ENCODE measurements at places on chromosomes 12 and 14.
A peak's percentile ranks its signal among the peaks of the same experiment; 100 is the strongest.

- no peak for DNase-seq
Measured at GRCh38 chr12:132263061-132263360, 66.4 kb downstream of the GALNT9 start.

DNA sequence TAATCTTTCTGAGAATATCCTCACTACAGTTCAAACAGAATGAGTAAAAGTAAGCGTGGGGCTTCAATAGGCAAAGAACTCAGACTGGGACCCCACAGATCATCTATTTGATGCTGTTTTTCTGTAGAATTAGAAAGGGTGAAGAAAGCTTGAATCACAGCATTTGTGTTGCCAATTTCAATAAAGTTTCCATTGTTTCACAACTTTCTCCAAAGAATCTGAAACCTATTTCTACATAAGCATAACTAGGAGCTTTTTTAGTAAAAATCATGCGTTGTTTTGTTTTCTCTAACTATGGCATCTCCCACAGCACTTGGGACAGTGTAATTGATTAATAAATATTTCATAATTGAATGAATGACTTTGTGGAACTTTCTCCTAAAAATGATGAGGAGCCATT, 16.7 kb upstream of the NEDD1 start:
- no peak for DNase-seq

DNA sequence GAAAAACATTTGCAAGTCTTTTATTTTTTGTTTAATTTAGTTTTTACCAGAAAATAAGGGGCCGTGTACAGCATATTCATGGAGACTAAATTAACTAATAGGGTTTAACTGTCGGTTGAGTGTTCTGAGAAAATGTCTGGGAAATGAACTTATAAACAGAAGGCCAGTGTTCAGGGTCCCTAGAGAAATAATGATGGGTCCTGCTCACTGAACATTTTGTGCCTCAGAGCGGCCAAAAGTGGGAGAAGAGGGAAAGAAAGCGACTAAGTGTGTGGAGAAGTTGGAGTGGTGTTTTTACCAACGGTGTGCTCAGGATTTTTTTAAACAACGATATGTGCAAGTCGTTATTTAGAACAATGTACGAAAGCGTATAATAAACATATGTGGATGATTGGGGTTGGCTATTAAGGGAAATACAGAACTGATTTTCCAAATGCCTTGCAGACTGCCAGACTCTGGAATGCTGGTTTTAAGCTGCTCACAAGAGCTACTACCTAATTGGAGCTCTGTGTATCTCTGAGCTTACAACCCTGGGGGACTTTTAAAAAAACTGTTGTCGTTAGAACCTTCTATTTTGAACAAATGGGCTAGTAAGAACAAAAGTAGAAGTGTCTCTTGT, 166.7 kb downstream of the SLC38A4 start:
- DNase-seq, result no peak

- DNase-seq, result no peak
Measured at GRCh38 chr14:27370775-27371174, 772.9 kb upstream of the NOVA1 start.

- no peak for DNase-seq
Measured at GRCh38 chr12:88562846-88563582, 17.3 kb downstream of the KITLG start.

DNA sequence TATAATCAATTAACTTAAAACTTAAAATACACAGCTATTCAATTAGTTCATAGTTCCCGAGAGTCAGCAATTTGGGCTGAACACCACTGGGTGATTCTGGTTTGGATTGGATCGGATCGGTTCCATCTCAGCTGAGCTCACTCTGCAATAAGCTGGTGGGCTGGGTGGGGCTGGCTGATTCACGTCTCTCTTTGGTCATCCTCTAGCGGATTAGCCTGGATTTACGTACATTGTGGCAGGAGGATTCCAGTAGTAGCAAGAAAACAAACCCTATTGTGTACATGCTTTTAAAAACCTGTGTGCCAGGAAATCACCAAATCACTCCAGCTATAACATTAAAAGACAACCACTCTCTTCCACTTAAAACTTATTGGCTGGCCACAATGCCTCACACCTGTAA, 3.2 kb upstream of the CLEC4C start:
- DNase-seq, result no peak

- no peak for DNase-seq
Measured at GRCh38 chr12:121996945-121997612, 24.6 kb upstream of the BCL7A start.

GRCh38 chr14:94322648-94323570, at the start of gene SERPINA6:
Gene SERPINA6, minus strand, starts transcription at chr14:94323336. Its CDS starts 8,688 bp downstream, at chr14:94314648.
- DNase-seq, result no peak

DNA sequence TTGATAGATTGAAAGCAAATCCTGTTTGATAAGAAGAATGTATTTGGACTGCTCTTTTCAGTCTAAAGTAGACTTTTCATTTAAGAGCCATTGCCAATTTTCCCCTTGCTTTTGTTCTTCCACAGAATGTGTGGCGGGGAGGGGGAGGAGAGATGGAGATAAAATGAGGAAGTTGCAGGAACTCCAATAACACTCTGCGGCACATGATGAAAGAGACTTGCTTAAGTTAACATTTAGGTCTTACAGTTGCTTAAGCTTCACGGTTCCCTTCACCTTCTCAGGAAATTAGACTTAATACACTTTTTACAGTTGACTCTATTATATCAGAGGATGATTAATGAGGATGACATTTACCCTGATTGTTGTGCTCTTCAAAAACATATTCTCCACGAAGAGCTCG, 537.3 kb downstream of the TMTC2 start:
- no peak for DNase-seq

DNA sequence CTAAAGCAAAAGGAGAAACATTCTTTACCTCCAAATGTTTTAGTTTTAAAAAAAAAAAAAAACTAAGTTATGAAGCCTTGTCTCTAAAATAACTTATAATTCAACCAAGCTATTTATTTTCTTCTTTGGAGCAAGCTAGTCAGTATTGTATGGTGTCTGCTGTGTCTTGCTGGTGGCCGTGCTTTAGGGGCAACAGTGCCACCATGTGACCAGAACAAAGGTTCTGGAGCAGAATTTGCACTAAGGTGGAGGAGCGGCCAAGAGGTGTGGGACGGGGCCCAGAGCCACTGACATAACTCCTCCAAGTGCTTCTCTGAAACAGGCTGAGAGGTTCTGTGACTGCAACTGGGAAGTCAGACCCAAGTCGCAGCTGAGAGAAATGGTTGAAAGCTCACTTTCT, 4.5 kb downstream of the FICD start:
- no peak for DNase-seq

GRCh38 chr14:100867631-100868315, 35.7 kb downstream of the RTL1 start:
- peak; percentile 52 for DNase-seq

- no peak for DNase-seq
Measured at GRCh38 chr14:31277085-31277484, 69.5 kb upstream of the HECTD1 start.

- no peak for DNase-seq
Measured at GRCh38 chr12:18716236-18716635, 21.6 kb downstream of the PLCZ1 start.

DNA sequence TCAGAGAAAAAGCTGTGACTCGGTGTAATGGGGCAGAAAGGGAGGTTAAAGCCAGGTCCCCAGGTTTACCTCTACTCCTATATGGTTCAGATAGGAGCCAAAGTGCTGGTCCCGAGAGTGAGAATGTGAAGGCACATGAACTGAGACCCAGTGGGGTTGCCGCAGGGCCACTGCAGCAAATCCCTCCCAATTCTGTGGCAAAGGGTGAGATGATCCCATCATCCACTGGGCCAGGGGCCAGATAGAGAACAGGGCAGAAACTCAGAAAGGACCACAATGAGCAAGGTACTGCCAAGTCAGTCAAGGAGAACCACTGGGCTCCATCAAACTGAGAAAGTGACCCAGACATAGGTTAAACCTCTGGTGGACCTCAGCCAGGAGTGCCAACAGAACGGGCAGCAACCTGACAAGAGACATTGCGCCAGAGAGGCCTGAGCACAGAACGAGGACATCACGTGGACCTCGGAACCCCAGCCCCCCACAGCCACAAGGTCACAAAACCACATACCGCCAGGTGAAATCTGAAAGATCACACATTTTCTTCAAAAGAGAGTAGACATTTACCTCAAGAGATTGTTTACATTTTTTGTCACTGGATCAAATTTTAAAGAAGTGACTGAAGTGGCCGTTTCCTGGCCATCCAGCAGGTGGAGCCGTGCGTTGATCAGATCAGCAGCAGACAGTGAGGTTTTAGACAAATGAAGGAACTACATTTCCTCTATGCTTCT, 20.5 kb upstream of the ITPR2 start:
- peak; percentile 76 for DNase-seq

GRCh38 chr12:57617942-57618341, 6.7 kb downstream of the ARHGEF25 start:
- DNase-seq, result peak; percentile 41

GRCh38 chr12:84507956-84508850, 404.4 kb downstream of the SLC6A15 start:
- peak; percentile 71 for DNase-seq

DNA sequence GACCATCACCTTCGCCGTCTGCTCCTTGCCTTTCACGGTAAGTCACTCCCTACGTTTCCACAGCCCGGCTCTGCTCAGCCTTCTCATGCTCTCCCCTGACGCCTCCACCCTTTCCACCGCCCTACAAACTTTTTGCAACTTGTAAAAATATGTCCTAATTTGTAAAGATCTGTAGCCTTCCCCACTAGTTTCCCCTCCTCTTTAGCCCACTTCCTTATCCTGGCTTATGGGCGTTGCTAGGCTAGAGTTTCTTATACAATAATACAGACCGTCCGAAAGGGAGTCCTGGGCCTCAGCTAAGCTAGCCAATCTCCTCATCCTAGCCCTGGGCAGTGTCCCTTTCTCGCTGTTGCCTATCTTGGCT, 1.2 kb downstream of the PTGER2 start:
- no peak for DNase-seq

GRCh38 chr12:20460956-20461355, 92.6 kb downstream of the PDE3A start:
- no peak for DNase-seq

GRCh38 chr14:61561104-61561503, 134.2 kb upstream of the HIF1A start:
- no peak for DNase-seq

GRCh38 chr12:57692500-57692899, 1.4 kb upstream of the OS9 start:
- DNase-seq, result no peak

DNA sequence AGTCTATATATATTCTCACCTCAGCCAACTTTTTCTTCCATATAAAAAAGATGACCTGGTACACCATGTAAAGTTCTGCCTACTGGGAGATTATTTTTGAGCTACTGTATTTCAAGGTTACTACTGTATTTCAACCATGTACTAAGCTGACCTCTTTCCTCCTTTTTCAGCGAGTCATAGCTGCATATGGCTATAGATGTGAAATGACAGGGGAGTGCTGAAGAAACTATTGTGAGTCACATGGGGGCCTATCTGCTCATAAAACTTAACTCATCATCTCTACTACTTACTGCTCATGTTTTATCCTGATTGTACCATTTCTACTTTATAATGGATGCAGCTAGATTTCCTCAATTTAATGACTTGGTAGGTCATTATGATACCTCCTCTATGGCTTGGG, 571.4 kb upstream of the ATP2B1 start:
- DNase-seq, result no peak

- no peak for DNase-seq
Measured at GRCh38 chr14:81340201-81340600, 59.9 kb downstream of the STON2 start.

DNA sequence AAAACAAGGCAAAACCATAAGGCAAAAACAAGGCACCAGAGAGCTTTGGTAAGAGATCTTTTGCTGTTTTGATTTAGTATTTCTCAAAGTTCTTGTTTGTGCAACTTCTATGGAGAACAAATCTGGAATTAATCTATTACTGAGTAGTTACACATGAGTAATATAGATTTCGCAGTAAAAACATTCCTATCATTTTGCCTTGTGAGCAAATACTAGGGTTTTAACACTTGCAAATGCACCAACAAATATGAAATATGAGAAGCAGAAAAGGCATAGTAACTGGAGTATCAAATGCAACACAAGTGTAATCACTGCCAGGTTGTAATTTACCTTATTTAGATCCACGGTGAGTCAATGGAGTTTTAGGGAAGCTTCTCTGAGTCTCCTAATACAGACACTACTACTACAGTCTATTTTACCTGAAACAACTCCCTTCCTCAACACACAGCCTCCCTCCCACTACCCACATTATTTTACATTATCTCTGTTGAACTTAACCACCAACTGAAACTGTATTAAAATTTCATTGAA, 324.1 kb downstream of the FLRT2 start:
- no peak for DNase-seq

GRCh38 chr12:8508910-8509841, 4.1 kb upstream of the CLEC4D start:
- DNase-seq, result no peak

GRCh38 chr12:33770652-33771051, 251.6 kb upstream of the ALG10 start:
- no peak for DNase-seq

DNA sequence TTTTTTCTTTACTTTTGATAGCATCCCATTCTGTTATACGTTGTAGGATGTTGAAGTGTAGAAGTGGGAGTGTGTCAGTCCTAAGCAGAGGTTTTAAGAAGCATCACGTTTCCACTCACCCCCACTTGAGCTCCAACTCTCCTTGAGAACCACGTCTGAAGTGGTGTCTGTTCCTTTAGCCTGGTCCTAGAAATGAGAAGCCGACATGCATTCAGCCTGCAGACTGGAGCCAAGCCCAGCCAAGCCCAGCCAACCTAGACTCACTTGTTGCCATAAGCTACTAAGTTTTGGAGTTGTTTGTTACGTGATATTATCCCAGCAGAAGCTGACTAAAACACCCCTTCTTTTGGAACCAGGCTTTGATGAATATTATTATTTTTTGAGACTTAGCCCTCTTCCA, 4.4 kb upstream of the ELK3 start:
- no peak for DNase-seq

DNA sequence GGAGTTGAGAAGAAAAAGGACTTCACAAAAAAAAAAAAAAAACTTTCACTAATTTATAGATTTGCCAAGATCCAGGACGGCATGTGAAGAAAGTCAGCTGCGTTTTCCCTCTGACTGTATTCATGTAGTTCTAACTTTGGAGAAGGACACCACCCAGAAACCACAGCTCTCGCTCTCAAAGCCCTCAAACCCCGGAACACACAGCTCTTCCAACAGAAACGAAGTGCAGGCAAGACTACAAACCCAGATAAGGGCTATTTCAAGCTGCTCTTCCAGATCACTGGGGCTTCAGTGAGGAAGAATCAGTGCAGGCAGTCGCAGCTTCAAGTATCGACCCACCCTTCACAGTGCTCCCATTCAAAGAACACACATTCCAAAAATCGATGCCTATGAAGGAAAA, 13.2 kb downstream of the KCNH5 start:
- no peak for DNase-seq

DNA sequence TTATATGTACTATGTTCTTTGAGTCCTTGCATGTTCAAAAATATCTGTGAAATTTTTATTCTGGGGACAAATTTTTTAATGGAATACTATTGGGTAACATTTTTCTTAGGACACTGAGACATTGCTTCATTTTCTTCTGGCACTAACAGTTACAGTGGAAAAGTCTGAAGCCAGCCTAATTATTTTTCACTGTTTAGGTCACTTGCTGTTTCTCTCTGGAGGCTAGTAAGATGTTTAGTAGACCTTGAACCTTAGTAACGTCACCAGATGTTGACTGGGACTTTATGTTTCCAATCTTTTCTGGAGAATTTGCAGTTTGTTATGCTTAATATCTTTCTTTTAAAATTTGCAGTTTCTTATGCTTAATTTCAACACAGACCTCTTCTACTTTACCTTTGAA, 12.3 kb upstream of the EPYC start:
- DNase-seq, result no peak

Data from sigmoid colon (tissue), 7 donors.